ENCODE measurements at places on chromosomes 6 and 20.

- no peak for DNase-seq
Observed at GRCh38 chr6:145841668-145842067, 27.1 kb upstream of the FBXO30 start.

GRCh38 chr6:17790489-17790888, 83.8 kb upstream of the NUP153 start:
- DNase-seq = no peak

GRCh38 chr6:100050550-100050949, 56.5 kb upstream of the MCHR2 start:
- no peak for DNase-seq

DNA sequence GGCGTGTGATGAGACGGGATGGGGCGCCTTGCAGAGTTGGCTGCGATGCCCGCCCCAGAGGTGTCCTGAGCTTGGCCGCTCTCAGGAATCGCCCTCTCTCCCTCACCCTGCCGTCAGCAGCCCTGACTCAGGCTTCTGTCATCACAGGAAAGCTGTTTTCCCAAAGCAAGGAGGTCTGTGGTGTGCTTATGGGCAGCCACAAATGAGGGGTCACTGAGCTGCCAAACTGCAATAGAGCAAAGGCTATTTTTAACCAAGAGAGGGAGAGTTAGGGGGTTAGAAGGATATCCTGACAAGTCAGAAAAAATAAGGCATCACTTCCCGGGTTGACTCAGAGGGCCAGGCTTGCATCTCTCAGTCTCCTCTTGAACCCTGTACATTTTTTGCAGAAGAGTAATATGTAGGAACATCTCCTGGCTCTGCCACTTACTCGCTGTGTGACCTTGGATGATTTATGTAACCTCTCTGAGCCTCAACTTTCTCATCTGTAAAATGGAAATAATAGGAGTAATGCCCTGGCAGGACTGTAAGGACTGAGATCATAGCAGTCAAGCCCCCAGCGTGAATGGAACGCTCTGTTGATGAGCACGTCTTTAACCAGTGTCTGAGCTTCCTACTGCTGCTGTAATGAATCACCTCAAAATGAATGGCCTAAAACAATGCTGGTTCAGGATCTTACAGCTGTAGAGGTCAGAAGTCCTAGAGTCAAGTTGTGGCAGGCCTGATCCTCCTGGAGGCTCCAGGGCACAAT, 181.9 kb downstream of the NFATC2 start:
- DNase-seq = no peak

DNA sequence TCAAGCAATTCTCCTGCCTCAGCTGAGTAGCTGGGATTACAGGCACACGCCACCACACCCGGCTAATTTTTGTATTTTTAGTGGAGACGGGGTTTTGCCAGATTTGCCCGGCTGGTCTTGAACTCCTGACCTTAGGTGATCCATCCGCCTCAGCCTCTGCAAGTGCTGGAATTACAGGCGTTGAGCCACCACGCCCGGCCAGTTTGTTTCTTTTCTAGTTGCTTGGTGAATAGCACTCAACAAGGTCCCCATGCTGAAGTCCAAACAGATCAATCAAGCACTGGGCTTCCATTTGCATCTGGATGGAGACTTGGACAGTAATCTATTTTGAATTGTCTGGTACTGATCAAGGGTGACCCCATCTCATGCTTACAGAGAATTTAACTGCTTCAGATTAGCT, 108.9 kb upstream of the FOXO3 start:
- no peak for DNase-seq

- no peak for DNase-seq
Observed at GRCh38 chr6:127190552-127190951, 72.1 kb downstream of the RSPO3 start.

DNA sequence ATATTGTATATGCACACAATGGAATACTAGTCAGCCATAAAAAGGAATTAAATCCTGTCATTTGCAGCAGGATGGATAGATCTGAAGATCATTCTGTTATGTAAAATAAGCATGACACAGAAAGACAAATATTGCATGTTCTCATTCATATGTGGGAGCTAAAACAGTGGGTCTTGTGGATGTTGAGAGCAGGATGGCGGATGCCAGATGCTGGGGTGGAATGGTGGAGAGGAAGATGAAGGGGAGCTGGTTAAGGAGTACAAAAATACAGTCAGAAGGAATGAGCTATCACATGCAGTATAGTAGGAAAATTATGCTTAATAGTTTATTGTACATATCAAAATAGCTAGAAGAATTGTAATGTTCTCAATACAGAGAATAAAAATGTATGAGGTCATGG, 41.8 kb downstream of the THBS2 start:
- DNase-seq = no peak

GRCh38 chr6:106889692-106890091, 84.8 kb downstream of the CD24 start:
- DNase-seq = no peak

GRCh38 chr20:38057351-38057972, 23.9 kb downstream of the RPRD1B start:
- peak; percentile 60 for DNase-seq

- DNase-seq = no peak
Observed at GRCh38 chr6:15129887-15130286, 116.0 kb upstream of the JARID2 start.

DNA sequence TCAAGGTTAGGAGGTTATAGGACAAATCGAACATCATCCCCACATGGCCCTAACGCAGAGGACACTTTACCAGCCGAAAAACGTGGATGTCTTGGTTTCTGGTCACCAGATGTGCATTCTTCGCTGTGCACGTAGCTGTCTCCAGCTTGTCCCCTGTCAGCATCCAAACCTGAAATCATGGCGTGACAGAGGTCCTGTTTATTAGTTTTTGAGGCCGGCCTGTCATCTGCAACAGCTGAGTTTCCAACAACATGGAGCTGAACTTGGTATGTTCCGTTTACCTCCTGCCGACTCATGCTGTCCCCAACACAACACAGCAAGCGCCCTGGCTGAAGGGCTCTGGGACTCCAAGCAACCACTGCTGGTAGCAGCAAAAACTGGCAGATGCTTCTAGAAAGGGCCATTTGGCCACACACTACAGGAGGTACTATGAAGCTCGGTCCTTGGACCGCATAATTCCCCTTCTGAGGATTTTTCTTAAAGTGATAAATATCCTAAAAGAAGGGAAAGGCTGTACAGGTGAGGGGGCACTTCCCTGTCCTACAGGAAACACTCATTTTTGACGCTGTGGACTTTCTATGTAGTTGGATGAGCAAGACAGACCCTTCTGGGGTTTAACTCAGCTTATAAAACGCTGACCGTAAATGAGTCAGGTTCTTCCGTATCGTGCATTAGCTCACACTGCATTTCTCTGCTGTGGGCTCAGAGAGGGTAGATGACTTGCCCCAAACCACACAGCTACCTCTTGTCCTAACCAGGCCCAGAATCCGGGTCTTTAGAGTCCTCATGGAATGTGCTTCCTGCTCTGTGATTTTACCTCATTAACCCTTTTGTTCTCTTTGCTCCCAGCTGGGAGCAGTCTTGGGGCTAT, 79.7 kb upstream of the NFATC2 start:
- DNase-seq = no peak

GRCh38 chr6:134372603-134373281, 54.8 kb upstream of the SGK1 start:
- no peak for DNase-seq

- no peak for DNase-seq
Observed at GRCh38 chr6:149347067-149347466, 29.6 kb downstream of the TAB2 start.

DNA sequence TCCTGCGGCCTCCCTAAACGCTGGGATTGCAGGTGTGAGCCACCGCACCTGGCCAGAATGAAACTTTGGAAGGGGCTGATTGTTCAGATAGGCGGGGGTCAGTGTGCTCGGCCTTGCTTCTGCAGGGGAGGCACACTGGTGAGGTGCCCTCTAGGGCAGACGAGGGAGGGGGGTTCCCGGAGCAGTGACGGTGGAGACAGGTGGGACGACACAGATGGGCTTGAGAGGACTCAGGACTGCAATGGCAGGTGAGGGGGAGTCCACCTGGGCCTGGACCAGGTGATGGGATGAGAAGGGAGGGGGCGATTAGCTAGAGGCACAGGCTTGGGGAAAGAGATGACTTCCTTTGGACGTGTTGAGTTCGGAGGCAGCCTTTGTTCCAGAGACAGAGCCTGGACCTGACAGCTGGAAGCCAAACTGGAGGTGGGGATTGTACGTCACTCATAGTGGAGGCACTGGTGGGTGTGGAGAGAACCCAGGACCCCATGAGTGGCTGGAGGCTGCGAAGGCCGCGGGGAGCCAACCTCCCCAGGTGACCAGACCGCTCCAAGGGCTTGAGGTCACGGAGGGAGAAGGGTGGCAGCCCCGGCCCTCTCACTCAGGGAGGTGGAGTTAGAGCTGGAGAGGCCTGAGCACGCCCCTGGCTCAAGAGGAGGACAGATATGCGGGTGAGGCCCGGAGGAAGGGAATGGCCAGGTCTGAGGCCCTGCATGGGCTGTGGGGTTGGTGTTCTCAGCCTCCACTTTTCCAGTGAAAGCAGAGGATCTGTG, 10.5 kb upstream of the MAP1LC3A start:
- no peak for DNase-seq

DNA sequence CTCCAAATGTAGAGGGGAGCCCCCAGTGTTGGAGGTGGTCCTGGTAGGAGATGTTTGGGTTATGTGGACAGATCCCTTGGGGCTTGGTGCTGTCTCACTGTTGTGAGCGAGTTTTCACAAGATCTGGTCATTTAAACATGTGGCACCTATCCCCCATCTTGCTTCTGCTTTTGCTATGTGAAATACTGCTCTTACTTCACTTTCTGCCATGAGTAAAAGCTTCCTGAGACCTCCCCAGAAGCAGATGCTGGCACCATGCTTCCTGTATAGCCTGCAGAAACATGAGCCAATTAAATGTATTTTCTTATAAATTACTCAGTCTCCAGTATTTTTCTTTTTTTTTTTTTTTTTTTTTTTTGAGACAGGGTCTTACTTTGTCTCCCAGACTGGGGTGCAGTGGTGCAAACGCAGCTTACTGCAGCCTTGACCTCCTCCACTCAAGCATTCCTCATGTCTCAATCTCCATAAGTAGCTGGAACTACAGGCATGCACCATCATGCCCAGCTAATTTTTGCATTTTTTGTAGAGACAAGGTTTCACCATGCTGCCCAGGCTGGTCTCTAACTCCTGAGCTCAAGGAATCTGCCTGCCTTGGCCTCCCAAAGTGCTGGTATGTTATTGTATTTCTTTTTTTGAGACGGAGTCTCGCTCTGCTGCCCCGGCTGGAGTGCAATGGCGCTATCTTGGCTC, 177.1 kb downstream of the ALDH8A1 start:
- DNase-seq = no peak

DNA sequence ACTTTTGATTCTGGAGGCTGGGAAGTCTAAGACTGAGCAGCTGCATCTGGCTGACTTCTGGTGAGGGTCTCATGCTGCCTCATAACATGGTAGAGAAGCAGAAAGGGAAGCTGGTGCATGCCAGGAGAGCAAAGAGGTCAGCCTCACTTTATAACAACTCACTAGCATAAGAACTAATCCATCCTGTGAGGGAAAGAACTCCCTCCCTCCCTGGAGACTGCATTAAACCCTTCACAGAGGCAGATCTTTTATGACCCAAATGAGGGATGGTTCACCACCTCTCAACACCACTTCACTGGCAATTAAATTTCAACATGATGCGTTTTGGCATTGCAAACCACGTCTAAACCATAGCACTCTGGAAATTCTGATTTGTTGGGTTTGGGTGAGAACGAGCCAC, 33.9 kb downstream of the STXBP5 start:
- DNase-seq = no peak

- DNase-seq = no peak
Observed at GRCh38 chr20:1644101-1644962, 13.2 kb downstream of the SIRPG start.

DNA sequence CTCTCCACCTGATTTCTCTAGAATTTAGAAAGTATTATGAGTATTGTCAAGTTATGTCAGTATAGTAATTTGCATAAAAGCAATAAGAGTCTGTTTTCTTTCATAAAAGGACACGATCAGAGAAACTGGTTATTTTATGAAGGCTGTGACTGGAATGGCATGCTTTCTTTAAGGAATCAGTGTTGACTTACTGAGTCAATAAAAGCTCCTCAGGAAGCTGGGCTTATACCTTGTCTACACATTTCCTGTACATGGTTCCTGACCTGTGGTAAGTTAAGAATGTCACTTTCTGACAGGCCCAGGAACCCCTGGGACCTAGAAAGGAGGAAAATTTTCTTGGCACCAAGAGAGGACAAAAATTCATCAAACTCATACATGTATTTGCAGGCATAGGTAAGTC, 1224.0 kb upstream of the ADGRB3 start:
- no peak for DNase-seq

GRCh38 chr6:13354331-13355042, 26.1 kb upstream of the TBC1D7 start:
- no peak for DNase-seq

DNA sequence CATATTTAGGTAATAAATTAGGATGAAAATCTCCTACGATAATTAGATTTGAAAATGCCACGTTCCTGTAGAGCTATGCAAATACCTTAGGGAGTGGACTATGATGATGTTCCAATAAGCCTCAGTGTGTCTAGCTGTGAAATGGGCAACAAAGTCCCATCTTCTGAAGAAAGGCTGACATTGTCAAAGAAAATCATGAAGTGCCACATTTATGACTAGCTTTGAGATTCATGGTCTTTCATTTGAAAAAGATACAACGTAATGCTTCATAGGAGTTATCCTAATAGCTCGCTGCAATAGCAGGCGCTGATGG, 23.8 kb upstream of the BCAS1 start:
- DNase-seq = no peak

DNA sequence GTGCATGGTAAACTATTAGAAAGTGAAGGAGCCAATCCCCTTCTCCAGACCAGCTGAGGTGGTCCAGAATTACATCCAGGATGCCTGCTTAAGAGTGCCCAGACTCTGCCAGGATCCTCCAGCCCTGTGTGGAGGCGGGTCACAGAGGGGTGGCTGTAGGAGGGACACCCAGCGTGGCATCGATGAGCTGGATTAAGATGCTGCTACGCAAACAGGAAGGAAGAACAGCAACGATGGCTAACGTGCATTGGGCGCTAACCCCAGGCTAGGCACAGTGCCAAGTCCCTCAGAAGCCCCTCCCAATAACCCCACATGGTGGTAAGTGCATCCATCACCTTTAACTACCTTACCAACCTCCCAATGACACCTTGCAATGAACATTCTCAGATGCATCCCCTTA, 63.9 kb upstream of the MRPS10 start:
- no peak for DNase-seq

GRCh38 chr20:25407311-25408169, at the start of gene GINS1:
Gene GINS1 (plus strand): TSS chr20:25407673. CDS start chr20:25407821, 148 bp downstream.
- DNase-seq = peak; percentile 87

DNA sequence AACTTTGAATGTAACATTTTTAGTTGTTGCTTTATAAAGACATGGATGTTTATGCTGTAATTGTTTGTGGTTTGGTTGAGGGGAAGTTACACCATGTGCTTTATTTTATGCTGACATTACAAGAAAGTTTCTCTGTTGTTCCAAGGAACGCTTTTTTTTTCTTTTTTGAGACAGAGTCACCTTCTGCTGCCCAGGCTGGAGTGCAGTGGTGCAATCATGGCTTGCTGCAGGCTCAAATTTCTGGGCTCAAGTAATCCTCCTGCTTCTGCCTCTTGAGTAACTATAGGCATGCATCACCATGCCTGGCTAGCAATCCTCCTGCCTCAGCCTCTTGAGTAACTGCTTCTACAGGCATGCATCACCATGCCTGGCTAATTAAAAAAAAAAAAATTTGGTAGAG, 21.0 kb upstream of the IFNGR1 start:
- DNase-seq = no peak

- DNase-seq = no peak
Observed at GRCh38 chr6:21131406-21131805, 462.1 kb upstream of the SOX4 start.

GRCh38 chr20:37359331-37359730, 13.4 kb downstream of the SRC start:
- no peak for DNase-seq

Data from GM13977 (cell line).